Panc1 (cell line): ENCODE measurements at places on chromosomes 2 and 18.
A peak's percentile ranks its signal among the peaks of the same experiment; 100 is the strongest.

DNA sequence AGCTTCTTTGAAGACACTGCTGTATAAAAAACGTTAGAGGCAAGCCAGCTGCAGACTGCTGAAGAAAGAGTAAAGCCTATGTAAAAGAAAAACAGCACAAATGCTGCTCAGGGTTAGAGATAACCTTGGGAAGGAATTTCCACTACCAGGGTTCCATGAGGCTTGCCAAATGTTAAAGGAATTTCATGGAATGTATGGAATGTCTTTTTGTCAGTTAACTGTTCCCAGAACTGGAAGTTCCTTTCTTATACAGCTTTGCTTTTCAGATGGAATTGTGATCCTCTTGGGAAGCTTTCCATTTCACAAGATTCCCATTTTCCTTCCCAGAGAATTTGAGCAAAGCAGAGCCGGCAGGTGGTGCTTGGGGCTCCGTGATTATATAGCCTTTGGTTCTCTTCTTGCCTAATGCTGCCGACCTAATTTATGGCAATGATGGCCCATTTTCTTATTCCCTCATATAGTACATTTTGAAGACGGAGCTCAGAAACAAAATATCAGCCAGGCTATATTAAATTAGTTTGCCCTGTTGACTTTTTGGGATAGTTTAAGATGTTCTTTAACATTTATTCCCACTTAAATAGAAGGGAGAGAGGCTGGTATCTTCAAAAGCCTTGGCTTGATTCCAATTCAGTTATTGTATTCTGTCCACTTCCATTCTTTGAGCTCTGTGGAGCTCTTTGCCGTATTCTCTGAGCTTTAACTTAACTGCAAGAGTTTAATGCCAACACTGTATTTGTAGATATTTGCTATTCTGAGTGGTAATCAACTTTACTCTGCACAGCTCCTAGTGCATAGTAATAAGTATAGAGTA lies 162.3 kb downstream of the PHLPP1 start:
- H3K27me3 ChIP-seq, result no peaks in the 10 kb centered on the region
- H3K4me3 ChIP-seq, result no peak overlapping the region
- H3K27ac ChIP-seq, result peak overlapping the region; percentile 23; the same call in 1 of the 2 replicates
- no peaks in the 10 kb centered on the region; the same call in 1 of the 2 replicates for H3K4me1 ChIP-seq
- no peak for DNase-seq

DNA sequence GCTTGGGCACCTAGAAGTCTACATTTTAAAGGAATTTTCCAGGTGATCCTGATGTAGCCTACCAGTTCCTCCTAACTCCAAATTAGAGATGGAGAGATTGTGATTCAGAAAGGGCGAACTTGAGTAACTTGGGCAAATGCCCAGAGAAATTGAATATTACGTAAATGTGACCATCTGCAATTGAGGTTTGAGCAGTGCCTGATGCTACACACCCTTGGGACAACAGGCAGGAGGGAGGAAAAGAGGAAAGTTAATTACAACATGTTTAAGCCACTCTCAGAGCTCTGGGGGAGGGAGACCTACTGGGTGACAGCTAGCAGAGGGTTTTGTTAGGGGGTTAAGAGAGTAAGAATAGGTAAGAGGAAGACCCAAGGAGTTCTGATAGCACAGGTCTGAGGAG lies 208.9 kb downstream of the LPIN1 start:
- no peak for DNase-seq
- H3K27ac ChIP-seq, result no peak overlapping the region
- no peaks in the 10 kb centered on the region for H3K36me3 ChIP-seq
- no peak overlapping the region for H3K4me3 ChIP-seq
- H3K4me1 ChIP-seq, result no peaks in the 10 kb centered on the region

GRCh38 chr2:158936978-158937377 lies 31.5 kb upstream of the TANC1 start:
- H3K36me3 ChIP-seq, result no peaks in the 10 kb centered on the region
- H3K27ac ChIP-seq, result no peak overlapping the region

DNA sequence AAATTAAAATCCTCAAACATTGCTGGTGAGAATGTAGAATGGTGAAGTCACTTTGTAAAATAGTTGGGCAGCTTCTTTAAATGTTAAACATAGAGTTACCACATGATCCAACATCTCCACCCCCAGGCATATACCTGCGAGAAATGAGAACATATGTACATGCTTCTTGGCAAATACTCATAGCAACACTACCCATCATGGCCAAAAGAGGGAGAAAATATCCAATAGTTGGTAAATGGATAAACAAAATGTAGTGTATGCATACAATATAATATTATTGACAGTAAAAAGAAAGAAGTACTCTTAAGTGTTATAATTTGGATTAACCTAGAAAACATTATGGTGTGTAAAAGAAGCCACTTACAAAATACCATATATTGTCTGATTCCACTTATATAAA lies 185.9 kb downstream of the CDH7 start:
- H3K4me1 ChIP-seq, result no peaks in the 10 kb centered on the region
- H3K4me3 ChIP-seq, result no peak overlapping the region
- H3K36me3 ChIP-seq, result no peaks in the 10 kb centered on the region
- DNase-seq, result no peak
- no peaks in the 10 kb centered on the region for H3K27me3 ChIP-seq
- no peak overlapping the region for H3K27ac ChIP-seq

DNA sequence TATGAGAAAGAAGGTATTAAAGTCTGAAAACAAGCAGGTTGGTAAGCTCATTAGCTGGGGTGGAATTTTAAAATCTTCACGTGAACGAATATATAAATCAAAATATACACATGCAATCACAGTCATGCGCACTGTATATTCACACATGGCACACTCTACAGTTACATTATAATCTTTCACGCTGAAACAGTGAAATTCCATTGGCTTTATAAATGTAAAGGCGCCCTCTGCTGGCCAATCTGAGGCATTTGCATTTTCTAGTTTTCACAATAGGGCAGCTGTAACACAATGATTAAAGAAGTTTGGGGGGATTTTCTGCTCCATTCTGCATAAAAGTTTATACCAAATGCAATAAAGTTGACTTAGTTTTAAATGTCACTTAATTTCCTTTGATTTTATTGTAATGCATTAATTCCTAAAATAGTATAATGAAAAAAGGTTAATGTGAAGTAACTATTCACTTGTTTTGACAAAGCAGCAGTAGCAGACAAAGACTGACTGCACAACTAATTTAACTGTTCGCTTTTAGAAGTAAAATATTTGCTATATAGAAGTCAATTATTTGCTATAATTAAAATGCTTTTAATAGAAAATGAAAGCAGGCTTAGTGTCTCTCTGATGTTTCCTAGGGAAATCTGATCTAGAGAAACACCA lies 17.2 kb downstream of the IFIH1 start:
- no peak for DNase-seq
- no peaks in the 10 kb centered on the region for H3K4me1 ChIP-seq
- no peak overlapping the region for H3K4me3 ChIP-seq
- no peaks in the 10 kb centered on the region for H3K36me3 ChIP-seq
- no peaks in the 10 kb centered on the region for H3K27me3 ChIP-seq

GRCh38 chr2:215667585-215668377 lies 231.9 kb upstream of the FN1 start:
- DNase-seq, result no peak
- H3K36me3 ChIP-seq, result no peaks in the 10 kb centered on the region
- H3K27me3 ChIP-seq, result peaks cover 2% of the 10 kb centered on the region; the same call in 1 of the 2 replicates
- no peak overlapping the region for H3K4me3 ChIP-seq
- H3K4me1 ChIP-seq, result no peaks in the 10 kb centered on the region
